Activated CD8-positive, alpha-beta memory T cell treated with anti-CD3 and anti-CD28 coated beads, Interleukin-2, amount 50 U/mL, for 4 hours (primary cell): ENCODE measurements at places on chromosomes 11 and 22.

GRCh38 chr11:121544956-121545355 is 92.2 kb upstream of the SORL1-AS1 start:
- no peak for DNase-seq

- DNase-seq = peak; percentile 13
These were observed 16.0 kb upstream of the B4GALNT4 start for GRCh38 chr11:353179-353873.

DNA sequence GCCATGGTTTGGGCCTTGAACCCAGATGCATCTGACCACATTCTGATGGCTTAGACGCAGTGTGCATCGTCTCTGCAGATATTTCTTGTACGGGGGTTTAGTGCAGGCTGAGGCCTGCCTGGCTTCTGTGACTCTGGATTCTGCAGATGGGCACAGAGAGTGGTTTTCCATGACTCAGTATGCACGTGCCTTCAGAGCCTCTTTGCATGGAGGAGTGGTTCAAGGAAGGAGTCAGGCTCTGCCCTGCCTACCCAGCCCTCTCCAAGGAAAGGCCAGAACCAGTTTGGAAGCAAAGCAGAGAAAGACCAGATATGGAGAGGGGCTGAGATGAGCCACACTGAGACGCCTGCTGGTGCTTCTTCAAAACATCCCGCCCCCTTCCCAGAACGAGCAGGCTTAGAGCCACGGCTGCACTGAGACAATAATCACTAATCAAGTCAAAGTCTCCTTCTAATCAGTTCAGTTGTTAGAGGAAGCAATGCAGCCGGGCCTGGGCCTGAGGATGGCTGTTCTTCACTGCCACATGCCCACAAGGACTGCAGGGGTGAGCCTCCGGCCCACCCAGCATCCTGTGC is 308.9 kb downstream of the NXPE2 start:
- DNase-seq = no peak

GRCh38 chr11:16392616-16393015 is 36.3 kb upstream of the SOX6 start:
- DNase-seq = no peak

- no peak for DNase-seq
These were observed 57.2 kb downstream of the PPFIA1 start for GRCh38 chr11:70327717-70328116.

- DNase-seq = no peak
These were observed 32.2 kb downstream of the LRRC74B start for GRCh38 chr22:21077884-21078508.

DNA sequence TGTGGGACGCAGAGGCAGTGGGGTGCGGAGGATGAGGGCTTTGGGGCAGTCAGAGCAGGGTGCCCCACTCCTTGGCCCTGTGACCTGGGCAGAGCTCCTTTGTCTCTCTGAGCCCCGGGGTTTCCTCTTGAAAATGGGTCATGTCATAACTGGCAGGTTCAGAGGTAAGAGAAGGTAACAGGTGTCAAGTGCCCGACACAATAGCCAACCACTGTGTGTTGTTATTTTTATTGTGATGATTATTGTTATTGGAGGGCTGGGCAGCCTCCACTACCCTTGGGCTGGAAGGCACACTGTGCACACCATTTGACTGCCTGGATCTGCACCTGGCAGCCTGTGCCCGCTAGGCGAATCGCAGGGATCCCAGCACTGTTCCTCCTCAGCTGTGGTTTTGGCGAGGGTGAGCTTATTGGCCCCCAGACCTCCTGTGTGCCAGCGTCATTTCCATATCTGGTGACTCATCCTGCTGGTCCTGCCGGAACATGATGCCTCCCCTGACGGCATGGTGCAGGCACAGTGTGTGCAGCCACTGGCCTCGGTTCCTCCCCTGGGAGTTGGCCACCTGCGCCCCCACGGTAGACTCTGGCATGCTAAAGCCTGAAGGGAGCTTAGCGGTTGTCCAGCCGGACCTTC is 15.4 kb upstream of the SOX10 start:
- no peak for DNase-seq

- DNase-seq = no peak
These were observed 2.9 kb upstream of the FZD4 start for GRCh38 chr11:86957976-86958646.

- no peak for DNase-seq
These were observed 42.6 kb upstream of the TEAD1 start for GRCh38 chr11:12631651-12632050.

DNA sequence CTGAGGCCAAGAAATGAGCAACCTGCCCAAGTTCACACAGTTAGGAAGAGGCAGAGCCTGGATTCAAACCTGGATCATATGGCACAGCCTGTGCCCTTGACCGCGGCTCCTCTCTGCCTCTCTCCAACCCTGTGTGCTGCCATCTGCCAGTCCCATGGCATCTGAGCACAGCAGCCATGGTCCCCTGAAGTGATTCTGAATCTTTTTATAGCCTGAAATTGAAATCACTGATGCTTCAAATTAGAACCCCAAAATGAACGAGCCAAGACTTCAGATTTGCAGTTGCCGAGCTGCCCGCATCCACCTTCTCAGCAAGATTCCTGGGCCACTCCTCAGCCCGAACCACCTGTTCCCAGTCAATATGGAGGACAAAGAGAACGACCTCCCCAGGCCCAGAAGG is 252.7 kb downstream of the CTTN start:
- no peak for DNase-seq

DNA sequence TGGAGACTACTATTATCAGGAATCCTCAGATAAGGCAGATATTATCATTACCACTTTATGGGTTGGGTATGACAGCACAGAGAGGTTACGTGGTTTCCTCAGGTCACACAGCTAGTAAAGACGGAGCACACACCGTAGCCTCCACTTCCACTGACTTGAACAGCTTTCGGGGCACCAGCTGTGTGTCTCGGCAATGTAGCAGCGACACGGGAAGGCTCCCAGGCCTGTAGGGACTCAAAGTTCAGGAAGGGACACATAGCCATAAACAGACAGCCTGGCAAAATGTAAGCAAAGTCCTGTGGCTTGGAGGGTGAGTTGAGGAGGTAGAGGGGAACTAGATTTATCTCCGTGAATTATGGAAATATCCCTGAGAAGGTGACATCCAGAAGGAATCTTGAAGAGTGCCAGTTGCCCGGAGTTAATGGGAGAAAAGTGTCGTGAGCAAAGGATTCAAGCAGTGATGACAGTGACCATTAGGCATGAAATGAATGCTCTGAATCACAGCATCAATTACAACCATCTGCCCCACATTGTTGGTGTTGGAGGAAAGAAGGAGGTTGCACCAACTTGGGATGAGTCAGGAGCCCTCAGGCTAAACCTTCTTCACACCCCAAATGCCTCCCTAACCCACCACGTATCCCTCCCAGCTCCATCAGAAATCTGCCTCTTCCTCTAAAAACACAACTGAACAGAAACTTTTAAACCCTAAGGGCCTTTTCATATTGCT is 106.7 kb upstream of the ASPHD2 start:
- no peak for DNase-seq

DNA sequence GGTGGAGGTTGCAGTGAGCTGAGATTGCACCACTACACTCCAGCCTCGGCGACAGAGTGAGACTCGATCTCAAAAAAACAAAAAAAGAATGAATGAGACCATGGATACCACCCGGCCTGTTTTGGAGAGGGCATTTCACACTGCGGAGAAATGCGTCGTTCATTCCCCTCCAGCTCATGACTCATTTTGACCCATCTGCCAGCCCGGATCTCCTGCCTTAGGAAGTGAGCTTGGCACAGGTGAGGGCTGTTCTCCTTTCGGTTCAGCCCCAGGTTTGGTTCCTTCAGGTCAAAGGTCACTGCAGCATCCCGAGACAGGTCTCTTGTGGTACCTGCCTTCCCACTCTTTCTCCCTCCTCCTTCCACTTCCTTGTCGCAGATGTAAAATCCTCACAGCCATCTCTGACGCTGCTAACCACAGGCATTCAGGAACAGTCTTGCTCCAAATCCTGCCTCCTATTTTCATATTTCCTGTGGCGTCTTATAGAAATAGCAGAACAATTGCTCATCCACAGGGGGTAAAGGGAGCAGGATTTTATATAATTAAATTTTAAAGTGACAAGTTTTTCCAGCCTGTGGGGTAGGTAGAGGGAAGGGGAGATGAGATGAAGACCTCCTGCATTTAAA is 517.9 kb downstream of the NTM start:
- no peak for DNase-seq

- peak; percentile 45 for DNase-seq
These were observed 718 bp downstream of the CHKA start for GRCh38 chr11:68120273-68121066.

DNA sequence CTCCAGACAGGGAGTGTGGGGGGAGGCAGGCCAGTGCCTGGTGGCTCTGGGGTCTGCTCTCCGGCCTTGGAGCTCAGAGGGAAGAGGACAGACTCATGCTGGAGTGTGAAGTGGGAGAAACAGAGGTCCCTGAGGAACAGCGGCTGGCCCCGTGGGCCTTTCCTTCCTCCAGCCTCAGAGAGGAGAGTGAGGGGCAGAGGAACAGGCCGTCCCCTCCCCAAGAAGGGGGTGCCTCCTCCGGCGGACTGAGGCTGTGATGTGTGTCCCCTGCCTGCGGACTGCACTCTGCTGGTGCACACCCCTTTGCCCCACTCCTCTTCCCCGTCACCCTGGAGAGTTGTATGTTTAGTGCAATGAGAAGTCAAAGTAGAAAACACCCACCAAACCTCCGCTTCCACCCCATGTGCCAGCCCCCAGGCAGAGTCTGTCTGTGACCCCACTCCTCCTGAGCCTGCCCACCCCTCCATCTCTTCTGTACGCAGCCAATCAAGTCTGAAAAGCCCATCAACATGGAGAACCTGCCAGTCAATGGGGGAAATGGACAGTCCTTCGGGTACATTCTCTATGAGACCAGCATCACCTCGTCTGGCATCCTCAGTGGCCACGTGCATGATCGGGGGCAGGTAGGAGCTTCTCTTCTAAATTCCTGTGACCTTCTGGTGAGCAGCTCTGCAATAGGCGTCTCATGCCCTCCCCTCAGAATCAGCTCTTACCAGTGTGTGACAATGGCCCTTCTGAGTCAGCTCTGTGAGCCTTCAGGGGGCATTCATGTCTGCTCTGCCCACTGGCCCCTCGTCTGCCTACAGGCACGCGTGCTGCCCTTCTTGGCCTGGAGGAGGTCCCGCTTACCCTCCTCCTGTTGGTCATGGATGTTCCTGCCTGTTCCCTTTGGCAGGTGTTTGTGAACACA is 39.0 kb downstream of the GLB1L2 start:
- DNase-seq = no peak

- DNase-seq = no peak
These were observed 463.1 kb upstream of the FAT3 start for GRCh38 chr11:91761406-91762025.

DNA sequence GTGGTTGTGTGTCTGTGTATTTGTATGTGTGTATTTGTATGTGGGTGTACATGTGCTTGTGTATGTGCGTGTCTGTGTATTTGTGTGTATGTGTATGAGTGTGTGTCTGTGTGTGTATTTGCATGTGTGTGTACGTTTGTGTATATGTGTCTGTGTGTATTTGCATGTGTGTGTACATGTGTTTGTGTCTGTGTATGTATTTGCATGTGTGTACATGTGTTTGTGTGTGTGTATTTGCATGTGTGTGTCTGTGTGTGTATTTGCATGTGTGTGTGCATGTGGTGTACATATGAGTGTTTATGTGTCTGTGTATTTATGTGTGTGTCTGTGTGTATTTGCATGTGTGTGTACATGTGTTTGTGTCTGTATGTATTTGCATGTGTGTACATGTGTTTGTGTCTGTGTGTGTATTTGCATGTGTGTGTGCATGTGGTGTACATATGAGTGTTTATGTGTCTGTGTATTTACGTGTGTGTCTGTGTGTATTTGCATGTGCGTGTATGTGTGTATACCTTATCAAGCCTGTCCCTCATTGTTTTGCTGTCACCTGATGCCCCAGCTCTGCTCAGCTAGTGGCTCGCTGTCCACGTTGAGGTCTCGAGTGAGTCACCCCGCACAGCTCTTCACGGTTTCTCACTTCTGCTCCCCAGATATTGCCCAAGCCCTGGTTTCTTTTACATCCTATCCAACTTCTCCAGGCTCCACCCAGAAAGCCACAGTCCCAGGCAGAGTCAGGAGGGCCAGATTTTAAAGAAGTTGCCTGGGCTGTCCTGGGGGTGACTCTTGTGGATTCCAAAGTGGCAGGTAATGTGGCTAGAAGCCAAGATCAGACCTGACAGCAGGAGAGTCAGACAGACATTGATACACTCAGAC is 15.2 kb downstream of the MB start:
- DNase-seq = no peak

- no peak for DNase-seq
These were observed 13.1 kb downstream of the MGAT3 start for GRCh38 chr22:39469681-39470450.

GRCh38 chr22:49166746-49167145 is 660.9 kb downstream of the BRD1 start:
- no peak for DNase-seq

DNA sequence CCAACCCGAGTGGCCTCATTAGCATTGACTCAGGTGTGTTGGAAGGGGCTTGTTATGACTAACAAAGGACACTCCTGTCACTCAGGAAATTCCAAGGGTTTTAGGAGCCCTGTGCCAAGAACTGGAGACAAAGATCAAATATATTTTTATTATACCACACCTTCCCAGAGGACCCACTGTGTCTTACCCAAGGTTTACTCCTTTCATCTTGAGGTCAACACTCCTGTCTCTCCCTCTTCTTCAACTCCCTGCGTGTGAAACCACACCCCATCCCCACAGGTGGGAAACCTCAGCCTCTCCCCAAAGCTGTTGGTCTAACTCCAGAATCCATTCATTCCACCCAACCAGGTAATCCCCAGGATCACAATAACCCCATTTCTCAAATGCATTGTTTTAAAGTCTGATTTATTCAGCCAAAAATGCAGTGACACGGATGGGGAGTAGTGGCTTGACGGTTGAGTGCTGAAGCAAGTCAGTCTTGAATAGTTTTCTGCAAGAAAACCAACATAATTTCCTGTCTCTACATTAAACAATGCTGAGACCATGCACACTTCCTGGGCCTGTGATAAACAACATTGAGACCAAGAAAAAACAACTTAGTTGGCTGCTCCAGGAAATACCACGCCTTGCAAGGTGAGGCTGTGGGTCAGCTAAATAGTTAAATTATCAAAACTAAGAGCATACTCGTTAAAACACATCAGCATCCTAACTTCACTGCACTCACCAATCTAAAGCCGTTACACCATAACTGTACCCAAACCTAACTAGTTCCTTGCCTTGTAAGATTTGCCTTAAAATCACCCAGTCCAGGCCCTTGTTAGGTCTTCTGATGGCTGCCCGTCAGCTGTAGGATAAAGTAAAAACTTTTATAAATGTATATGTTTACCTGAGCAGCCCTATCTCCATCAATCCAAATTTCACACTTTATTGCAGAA is 38.5 kb upstream of the SPON1 start:
- DNase-seq = no peak

- DNase-seq = no peak
These were observed 16.4 kb upstream of the CSRP3 start for GRCh38 chr11:19218216-19218615.
